ENCODE measurements at places on chromosomes 5 and 9.

GRCh38 chr9:33117796-33118195 is 41.3 kb upstream of the SMU1 start:
- no peak for DNase-seq

DNA sequence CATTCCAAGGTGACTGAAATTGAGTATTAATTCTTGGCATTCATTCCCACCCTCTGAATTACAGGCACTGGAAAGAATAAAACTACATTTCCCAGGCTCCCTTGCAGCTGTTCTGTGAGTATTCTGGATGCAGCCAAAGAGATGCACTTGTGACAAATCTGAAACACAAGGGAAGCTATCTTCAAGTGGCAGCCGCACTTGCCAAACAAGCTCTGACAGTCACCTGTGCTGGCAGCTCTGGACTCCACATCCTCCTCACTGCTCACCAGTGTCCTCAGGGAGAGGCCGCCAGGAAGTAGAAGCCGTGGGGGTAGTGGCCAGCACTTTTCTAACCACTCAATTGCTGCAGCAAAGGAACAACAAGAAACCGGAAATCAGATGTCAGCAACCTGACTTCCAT is 275.0 kb downstream of the NR2F1-AS1 start:
- DNase-seq, result peak; percentile 54

- DNase-seq, result no peak
Observed at GRCh38 chr5:57539281-57539701, 56.7 kb upstream of the ACTBL2 start.

DNA sequence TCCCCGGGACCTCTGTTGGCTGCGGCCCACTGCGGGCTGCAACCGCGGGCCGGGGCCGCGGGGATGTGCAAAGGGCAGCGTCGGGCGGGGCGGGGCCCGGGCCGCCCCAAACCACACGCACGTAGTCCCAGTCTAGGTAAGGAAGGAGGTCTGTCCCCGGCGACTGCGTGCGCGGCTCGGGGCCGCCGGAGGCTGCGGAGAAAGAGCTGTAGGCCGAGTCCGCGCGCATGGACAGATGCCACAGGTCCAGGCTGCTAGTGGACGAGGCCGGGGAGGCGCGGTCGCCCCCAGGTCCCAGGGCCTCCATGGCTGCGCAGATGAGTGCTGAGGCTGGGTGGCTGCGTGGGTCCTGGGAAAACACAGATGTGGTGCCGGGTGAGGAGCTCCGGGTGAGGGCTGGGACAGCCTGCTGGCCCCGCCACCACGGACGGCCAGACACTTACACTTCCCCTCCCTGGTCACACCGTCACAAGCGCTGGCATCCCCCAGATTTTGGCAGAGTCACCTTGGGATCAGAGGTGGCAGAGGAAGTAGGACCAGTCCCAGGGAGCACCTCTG is 4.5 kb downstream of the SHROOM1 start:
- DNase-seq, result no peak

GRCh38 chr5:8770431-8770830 is 775.4 kb downstream of the SEMA5A start:
- no peak for DNase-seq

DNA sequence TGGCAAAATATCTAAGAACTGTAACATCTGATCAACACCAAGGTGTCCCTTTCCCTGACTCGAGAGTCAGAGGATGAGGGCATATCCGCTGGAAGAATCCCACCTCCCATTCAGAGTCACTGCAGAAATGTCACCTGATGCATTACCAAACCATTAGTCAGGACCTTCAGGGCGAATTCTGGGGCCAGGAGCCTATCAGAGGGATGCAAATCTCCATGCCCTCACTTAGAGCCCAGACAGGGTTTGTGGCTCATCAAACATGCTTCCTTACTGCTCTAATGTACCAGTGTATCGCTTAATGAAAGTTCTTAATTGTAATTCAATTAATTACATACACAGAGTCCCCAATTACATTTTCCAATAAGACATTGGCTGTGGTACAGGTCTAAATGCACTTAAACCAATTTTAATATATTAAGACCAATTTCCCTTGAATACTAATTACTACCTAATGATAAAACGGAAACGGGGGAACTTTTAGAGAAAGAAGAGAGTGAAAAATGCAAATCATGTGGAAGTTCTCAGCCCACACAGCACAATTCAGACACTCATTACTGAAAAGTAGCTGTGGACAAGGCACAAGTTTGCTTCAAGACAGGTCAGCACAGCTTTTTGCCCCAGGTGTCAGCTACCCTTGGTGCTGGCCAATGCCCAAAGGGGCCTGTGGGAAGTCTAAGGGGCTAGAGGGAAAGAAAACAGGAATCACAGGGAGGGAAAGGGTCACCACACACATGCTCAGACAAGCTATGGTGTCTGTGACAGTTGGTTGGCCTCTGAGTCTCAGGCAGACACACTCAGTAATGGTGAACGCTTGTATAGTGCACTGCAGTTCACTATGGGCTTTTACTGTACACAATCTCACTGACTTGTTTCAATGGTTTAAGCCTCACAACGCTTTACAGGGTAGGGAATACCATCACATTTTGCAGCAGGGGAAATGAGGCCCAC is 211.6 kb downstream of the MAPKAP1 start:
- no peak for DNase-seq

- DNase-seq, result peak; percentile 18
Observed at GRCh38 chr9:76677481-76678055, 86.7 kb upstream of the PCA3 start.

- no peak for DNase-seq
Observed at GRCh38 chr5:16411741-16412455, 53.7 kb downstream of the ZNF622 start.

DNA sequence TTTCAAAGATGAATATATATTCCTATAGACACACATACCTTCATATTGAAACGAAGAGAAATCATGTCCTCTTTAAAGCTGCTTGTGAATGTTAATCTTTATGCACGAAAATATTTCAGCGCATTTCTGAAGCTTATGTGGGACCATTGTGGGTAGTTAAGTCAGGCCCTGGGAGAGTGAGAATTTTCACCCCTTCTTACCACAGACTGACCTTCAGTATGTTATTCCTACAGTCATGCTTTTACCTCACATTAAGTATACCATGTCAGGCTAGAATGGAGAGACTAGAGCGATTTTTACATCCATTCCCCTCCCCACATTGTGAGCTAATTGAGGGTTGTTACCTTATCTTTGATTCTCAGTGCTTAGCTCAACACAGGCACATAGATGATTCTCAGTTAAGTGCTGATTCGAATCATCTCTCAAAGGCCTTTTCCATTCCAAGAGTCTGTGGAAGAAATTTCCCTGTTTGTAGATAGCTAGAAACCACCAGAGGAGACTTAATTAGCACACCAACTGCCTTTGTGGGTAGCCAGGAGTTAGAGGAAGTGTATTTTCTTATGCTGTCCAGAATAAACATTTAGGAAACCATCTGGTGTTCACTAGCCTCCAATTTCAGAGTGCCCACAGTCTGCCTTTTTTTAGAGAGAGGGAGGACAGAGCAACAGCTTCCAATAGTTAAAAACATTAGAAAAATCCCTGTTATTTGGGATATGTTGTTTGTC is 110.5 kb downstream of the MEGF10 start:
- DNase-seq, result no peak
